GM12891 (cell line): ENCODE measurements at places on chromosomes 13 and 19.

DNA sequence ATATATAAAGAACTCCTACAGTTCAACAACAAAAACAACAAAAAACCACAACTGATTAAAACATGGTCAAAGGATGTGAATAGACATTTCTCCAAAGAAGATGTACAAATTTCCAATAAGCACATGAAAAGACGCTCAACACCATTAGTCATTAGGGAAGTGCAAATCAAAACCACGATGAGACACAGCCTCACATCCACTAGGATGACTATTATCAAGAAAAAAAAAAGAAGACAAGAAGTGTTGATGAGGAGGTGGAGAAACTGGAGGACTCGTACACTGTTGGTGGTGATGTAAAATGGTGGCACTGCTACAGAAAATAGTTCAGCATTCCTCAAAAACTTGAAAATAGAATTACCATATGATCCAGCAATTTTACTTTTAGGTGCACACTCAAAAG, 61.0 kb upstream of the SOX1 start:
- no peak for DNase-seq

GRCh38 chr13:31385540-31385939, 185.8 kb downstream of the B3GLCT start:
- DNase-seq = no peak

GRCh38 chr13:74206061-74206561, 71.9 kb upstream of the KLF12 start:
- no peak for DNase-seq

GRCh38 chr13:112210371-112210770, 143.4 kb downstream of the SOX1 start:
- DNase-seq = no peak

DNA sequence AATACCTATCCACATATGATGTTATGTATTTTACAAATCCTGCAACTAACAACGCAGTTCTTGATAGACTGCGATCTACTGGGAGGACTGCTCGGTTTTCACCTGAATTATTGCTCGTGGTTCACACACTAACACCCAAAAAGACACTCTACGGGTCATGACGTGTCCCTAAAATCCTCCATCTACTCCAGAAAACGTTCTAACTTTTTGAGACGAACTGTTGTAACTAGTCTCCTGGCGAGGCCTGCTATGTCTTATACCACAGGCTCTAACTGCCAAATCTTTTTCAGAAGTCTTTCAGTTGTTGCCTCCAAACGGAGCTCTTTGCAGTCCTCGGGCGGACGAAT, 108.2 kb downstream of the KCNRG start:
- no peak for DNase-seq
